ENCODE measurements at places on chromosomes 2 and 18.

- DNase-seq: no peak
Observed at GRCh38 chr2:30950339-30950738, 143.1 kb upstream of the CAPN13 start.

- DNase-seq: no peak
Observed at GRCh38 chr2:156005999-156006712, 326.4 kb downstream of the NR4A2 start.

- DNase-seq: no peak
Observed at GRCh38 chr18:35050028-35050546, 8.9 kb downstream of the MAPRE2 start.

DNA sequence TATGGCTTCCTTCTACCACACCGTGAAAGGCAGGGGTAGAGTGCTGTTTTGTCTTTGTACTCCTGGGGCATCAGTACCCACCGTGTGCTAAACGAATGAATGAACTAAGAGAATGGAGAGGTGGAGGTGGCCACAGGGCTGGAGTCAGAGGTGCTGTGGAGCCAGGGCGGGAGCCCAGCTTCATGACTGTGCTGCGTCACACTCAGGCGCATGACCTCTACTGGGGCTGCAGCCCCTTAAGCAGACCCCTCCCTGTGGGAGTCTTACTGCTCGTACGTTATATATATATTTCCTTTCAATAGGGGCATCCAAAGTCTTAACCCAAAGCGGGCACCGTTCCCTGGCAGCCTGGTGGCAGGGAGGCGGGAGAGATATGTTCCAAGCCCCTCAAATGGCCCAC, 18.0 kb upstream of the LBH start:
- DNase-seq: no peak

DNA sequence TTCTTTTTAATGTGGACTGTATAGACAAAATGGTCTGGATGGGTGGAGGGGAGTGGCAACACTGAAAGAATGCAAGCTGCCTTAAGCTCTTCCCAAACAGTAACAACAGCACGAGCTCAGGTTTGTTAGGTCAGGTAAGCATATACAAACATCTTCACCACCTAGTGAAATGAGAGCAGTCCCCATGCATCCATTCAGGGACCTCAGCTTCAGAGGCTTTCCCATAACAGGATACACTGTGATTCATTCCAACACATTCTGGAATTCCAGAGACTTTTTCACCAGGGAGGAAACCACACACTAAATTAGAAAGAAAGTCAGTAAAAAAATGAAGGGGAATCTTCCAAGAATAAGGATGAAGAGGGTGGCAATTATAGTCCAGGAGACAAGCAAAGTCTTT, 50.4 kb upstream of the BZW1 start:
- DNase-seq: no peak

DNA sequence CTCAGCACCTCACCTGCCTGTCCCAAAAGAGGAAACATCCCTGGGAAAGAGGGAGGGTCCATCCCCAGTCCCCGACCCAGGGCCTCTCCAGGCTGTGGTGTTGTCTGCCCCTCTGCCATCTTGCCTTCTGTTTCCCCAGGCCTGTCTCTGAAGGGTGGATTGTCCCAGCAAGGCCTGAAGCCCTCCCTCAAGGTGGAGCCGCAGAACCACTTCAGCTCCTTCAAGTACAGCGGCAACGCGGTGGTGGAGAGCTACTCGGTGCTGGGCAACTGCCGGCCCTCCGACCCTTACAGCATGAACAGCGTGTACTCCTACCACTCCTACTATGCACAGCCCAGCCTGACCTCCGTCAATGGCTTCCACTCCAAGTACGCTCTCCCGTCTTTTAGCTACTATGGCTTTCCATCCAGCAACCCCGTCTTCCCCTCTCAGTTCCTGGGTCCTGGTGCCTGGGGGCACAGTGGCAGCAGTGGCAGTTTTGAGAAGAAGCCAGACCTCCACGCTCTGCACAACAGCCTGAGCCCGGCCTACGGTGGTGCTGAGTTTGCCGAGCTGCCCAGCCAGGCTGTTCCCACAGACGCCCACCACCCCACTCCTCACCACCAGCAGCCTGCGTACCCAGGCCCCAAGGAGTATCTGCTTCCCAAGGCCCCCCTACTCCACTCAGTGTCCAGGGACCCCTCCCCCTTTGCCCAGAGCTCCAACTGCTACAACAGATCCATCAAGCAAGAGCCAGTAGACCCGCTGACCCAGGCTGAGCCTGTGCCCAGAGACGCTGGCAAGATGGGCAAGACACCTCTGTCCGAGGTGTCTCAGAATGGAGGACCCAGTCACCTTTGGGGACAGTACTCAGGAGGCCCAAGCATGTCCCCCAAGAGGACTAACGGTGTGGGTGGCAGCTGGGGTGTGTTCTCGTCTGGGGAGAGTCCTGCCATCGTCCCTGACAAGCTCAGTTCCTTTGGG, 47.2 kb downstream of the BOLA3 start:
- DNase-seq: no peak

DNA sequence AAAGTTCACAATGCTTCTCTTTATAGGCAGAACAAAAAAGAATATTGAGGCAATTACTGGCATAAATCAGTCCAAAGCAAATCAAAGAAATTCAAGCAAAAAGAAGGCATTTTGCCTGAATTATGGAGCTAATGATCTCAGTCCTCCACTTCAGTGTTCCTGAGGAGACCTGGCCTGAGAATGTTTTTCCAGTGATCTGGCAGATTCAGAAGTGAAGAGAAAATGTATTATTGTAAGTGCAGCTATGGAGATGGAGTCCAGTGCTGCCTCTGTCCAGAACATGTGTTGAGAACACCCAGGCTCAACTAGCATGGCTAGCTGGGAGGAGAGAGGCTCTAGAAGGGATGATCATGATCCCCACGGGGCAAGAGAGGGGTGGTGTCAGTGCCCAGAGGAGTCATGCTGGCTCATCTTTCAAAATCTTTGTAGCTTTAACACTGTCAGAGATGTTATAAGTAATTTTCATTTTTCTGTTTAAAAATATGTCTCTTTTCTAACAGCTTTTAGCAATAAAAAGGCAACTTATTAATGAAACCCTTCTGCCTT, 367.0 kb upstream of the RAB12 start:
- no peak for DNase-seq

DNA sequence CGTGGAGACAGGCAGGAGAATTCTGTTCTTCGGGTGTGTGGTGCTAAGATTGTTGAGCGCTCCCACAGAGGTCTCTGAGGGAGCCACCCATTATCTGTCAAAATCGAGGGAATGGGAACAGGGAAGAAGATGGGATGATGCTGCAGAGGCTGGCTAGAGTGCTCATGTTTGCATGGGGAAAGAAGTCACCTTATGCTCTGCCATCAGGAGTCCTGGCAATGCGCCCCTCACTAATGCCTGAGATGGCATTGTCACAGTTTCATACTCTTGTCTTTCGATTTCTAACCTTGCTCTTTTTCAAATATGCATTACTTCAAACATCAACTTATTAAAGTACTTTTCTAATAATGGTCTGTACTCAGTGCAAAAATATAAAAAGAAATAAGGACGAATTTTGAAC, 463.3 kb upstream of the CELF4 start:
- DNase-seq: no peak

GRCh38 chr18:711657-712400, 601 bp downstream of the ENOSF1 start:
- no peak for DNase-seq

DNA sequence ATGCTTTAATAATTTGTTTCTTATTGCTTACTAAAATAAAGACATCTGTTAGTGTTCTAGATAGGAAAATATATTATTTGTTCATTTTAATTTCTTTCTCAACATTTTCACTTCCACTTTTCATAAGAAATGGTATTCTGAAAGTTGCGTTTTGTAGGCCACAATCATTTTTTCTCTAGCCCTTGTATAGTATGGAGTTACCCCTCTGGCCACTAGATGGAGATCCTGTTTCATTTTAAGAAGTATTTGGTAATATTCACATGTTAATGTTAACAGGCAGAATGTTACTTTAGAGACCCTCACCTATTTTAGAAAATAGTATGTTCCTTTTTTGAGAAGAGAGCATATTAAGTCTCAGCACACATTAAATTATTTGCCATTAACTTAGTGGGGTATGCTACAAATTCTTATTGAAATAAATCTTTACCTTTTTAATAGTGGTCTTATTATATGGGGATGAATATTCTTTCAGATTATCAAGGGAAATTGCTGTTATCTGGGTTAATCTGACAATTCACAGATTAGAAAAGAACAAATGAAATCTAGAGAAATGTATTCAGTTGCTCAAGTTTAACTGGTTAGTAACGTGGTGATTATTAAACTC, 73.9 kb upstream of the TTC27 start:
- no peak for DNase-seq

- DNase-seq: no peak
Observed at GRCh38 chr2:20913491-20913890, 90.6 kb upstream of the LDAH start.

DNA sequence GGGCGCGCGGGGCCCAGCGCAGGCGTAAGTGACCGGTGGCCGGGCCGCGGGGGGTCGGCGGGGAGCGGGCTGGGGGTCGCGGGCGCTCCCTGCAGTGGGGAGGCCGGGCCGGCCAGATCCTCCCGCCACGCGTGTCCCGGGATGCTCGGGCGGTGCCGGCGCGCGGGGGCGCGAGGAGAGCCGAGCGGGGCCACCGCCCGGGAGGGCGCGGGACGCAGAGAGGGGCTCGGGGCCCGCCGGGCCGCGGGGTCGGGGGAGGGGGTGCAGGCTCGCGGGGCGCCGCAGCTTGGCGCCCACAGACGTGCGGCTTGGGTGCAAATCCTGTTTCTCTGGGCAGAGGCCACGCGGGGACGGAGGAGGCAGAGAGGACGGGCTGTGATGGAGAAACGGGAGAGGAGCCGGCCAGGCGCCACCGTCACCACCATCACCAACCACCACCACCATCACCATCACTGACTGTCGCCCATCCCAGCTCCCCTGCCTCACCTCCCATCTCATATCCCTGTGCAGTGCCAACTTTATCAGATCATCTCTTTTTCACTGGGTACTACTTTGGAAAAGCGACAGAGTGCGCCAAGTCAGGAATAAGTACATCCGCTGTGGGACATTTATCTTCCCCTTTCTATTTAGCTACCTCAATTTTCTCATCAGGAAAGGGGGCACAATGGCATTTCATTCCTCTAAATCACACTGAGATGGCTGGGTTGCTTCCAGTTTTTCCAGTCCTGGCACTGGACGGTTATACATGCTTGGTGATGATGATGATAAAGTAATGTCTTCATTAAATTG, 97.2 kb upstream of the GPR45 start:
- DNase-seq: no peak

GRCh38 chr18:79635427-79635726, 44.2 kb upstream of the CTDP1 start:
- no peak for DNase-seq

- DNase-seq: no peak
Observed at GRCh38 chr2:25920786-25921415, 42.6 kb upstream of the ASXL2 start.

GRCh38 chr2:77398970-77399600, 123.1 kb downstream of the LRRTM4 start:
- DNase-seq: no peak

DNA sequence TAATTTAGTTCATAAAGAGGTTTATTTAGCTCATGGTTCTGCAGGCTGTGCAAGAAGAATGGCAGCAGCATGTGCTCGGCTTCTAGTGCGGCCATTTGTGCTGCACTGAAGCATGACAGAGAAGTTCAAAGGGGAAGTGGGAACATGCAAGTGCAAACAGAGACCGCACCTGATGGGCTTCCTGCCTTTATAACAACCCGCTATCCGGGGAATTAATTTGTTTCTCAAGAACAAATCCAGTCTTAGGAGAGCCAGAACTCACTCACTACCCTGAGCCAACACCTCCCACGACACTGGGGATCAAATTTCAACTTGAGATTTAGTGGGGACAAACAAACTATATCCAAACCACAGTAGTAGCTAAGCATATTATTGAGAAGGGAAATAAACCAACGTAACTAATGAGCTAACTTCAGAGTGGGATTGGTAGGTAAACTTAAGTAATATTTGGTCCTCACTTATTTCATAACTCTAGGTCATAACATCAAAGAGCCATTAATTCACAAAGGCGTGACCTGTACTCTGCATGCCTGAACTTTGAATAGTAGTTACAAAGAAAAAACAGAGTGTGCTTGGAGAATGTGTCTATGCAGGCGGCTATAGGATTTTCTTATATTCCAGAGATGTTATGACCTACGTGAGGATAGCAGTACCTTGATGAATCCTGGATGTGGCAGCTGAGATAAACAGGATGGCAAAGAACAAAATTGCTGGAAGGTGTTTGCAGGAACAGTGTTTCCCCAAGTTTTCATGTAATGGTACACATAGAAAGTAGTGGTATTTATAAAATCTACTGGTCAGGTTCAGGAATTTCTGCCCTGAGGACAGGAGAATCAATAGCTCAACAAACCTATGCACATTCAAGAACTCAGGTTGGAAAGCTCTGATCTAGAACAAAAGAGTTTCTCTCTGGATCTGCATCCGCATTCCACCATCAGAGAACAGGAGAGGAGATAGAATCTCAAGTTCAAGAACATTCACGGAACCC, 845.9 kb upstream of the ID2 start:
- DNase-seq: no peak

GRCh38 chr2:152038441-152038958, 60.3 kb downstream of the CACNB4 start:
- DNase-seq: no peak

GRCh38 chr2:137674991-137675390, 289.3 kb upstream of the HNMT start:
- no peak for DNase-seq

DNA sequence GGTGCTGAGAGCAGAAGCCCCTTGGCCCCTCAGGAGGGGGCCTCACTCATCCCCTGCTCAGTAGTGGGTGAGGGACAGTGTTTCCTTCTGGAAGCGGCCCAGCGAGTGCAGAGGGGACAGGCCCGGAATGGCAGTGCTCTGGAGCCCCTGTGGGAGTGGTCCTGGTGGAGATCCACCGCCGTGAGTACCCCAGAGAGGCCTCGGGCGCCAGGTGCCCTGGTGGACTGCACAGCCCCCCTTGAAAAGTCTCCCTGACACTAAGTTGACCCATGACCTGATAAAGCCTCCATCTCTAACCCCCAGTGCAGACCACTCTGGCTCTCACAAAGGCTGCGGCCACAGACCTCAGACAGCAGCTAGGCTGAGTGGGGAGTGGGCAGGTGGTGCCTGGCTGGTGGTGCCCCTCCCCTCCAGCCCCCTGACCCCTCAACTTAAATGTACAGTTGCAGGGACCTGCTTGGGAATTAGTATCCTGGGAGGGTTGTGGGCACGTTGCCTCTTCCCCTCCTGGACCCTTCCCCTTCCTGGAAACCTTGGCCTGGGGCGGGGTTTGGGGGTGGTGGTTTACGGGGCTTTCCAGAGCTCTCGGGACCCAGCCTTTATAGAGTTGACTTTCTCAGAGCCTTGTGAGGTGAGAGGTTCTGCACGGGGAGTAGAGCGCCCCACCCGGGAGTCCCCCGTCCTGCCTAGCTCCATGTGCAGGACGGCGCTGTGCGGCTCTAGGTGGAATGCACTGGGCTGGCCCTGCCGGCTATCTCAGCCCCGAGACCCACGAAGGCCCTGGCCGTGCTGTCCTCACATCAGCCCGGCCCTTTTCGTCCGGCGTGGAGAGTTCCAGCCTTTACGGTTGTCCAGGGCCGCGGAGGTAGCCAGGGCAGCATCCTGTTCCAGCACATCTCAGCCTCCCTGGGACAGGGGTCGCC, 62.7 kb downstream of the RTP5 start:
- DNase-seq: no peak

- no peak for DNase-seq
Observed at GRCh38 chr2:238362626-238363025, 42.3 kb downstream of the TRAF3IP1 start.

GRCh38 chr2:159549234-159549633, 67.1 kb downstream of the BAZ2B start:
- DNase-seq: no peak

All from GOT3 (cell line).